ENCODE measurements at places on chromosomes 6 and 20.

DNA sequence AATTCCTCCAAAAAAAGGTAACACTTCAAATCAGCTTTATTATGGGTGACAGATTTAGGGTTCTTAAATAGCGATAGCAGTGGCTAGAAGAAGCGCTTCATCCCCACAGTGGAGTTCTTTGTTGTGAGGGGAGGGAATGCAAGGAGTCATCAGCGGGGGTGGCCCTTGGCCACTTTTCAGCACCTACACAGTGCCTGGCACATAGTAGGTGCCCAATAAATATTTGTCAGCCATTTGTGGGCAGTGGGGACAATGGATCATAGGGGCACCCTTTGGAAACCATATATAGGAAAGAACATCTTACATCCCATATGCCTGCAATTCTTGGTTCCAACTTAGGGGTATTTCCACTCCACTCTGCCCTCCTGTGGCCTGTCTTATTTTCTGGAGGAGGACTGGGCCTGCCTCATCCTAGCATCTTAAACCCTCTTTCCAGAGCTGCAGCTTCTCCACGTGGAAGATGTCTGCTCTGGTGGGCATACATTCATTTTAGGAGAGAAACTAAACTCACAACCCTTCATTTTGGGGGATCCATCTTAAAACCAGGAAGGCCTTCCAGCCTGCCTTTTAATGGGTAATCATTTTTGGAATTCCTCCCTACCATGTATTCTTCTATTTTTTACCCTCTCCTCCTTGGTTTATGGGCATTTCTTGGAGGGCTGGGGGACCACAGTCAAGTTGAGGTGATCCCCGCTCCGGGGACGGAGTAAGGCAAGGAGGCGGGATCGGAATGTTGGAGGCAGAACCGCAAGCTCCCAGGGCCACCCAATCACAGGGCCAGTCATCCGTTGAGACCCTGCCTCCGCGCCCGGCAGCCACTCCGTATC is 2.6 kb upstream of the GPSM3 start:
- no peak for DNase-seq

DNA sequence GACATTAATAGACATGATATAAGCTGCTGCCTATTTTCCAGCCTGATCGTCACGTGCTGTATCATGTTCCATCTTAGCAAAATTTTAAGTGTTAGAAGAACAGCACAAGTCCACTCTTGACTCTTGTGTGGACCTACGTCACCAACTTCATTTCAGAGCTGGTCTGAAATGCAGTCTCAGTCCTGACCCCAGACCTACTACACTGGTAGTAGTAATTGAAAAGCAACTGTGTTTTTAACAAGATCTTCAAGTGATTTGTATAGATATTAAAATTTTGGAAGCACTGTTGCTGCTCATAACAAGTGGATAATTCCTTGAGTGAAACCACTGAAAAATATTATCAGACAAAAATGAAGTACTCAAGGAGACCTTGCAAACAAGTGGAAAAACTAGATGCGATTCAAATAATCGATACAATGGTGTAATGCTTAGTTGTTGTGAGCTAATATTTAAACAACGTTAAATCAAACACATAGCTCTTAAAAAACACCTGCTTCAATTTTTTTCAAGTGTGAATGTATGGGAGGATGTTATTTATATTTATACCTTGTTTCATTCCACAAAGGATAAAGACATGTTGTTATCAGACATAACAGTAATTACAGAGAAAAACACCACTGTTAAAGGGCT is 110.9 kb upstream of the JAG1 start:
- DNase-seq = no peak

DNA sequence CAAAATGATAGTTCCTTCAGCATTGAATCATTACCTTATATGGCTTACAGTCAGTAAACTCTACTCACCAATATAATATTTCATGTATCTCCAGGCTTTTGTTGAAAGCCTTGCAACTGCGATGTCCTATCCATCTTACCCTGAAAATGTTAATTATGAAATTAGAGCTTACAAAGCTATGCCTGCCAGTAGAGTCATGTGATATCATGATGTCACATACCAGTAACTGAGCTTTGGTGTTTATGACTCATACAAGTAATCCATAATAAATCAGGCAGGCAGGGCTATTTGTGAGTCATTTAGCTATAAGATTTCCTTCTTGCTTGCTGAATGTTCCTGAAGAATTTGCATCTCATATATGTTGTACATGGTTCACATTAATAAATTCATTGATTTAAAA is 44.9 kb upstream of the FAM83B start:
- DNase-seq = no peak

DNA sequence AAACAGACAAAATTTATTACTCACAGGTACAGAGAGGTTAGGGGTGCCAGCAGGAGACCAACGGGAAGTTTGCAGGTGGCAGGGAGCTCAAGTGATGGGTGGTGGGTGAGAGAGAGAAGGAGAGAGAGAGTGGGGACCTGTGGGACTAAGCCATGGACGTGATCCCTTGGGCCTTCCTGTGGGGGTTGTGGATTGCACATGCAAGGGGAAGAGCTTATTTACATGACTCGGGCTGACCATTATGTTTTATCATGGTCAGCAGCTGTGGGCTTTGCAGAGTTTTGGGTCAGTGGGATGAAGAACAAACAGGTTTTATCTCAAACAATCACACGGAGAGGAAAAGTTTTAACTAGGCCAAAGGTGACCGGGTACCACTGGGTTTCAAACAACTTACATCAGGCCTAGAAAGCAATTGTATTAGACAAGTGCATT is 156.2 kb upstream of the EXOC2 start:
- no peak for DNase-seq

- no peak for DNase-seq
Measured at GRCh38 chr6:14075095-14075503, 42.5 kb upstream of the CD83 start.

DNA sequence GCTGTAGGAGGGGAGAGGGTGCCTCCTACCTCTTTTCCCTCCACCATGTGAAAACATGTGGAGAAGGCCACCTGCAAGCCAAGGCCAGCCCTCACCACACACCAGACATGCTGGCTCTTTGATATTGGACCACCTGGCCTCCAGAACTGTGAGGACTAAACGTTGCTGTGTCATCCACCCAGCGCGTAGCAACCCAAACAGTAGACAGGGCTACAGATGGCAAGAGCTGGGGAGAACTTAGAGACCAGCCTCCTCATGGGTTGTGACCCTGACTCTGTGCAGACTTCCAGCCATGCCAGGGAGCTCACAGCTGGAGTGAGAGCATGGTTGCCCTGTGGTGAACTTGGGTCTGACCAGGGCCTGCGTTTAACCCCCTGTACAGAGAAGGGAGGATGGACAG is 195.9 kb upstream of the CST7 start:
- no peak for DNase-seq

DNA sequence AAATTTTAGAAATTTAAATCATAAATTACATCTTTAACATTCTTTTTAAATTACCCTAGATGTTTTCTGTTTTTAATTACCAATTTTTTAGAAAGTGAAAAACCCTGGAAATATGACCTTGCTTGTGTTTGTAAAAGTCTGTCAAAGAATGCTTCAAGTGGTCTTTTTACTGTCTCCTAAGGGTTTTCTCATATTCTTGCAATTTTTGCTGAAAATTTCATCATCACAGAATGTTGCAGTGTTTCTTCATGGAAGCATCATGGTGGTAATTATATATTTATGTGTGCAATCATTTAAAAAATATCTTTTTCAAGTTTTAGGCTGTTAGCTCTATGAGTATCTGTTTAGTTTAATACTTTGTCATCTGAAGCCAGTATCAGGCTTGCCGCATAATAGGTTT is 178.2 kb downstream of the HDGFL1 start:
- no peak for DNase-seq

GRCh38 chr6:89311853-89312531 is 3.1 kb downstream of the GABRR2 start:
- DNase-seq = no peak

DNA sequence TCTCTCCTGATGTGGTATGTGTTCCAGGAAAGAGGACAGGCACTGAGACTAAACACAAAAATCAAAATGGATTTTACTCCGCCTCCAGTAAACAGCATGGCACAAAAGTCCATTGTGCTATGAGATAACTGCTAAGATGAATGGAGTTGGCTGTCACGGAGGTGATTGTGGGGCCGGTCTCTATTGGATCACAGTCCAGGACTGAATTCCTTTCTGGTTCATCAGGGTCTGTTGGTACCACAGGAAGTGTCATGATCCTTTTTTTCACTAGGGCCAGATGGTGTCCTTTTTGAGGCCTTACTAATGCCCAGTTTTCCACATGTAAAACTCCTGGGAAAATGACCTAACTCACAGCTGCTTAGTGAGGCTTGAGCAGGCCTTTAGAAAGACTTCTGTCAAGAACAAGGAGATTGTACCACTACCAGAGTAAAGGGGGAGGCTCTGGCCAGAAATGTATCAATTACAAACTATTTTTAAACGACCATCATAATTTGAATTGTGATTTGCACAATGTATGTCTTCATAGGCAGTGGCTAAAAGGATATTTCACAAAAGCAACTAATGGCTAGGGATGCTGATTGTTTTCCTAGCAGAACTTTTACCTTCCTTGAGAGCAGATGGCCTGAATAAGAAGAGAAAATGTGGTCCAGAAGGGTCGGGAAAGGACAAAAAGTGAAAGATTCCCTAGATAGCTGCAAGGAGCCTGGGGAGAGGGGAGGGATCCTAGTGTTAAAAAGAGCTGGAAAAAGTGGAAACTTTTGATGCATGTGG is 192.2 kb upstream of the POU3F2 start:
- DNase-seq = no peak

DNA sequence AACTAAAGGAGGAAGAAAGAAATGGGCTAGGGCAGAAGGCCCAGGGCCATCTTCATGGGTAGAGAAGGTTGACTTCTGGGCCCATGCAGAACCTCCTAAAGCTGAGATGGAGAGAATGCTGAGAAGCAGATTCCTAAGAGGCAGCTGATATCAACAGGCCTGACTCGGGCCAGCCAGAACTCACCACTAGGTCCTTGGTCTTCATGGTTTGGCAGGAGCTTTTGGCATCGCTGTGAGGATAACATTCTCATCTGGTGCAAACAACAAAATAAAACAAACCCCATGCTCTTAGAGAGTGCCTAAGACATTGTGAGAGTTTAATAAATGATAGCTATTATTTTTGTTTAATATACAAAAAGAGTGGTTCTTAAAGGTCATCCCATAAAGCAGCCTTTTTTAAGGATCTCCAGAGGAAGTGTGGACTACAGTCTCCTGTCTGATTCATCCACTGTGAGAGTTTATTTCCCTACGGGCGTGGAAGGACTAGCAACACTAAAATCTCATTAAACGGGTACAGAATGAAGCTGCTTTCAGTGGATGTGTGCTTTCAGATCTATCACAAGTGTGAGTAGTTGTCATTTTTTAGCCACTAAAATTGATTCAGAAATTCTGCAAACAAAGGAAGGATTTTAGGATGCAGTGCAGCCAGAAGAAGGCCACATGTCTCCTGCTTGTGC is 160.0 kb downstream of the PLCB4 start:
- no peak for DNase-seq

- peak; percentile 85 for DNase-seq
Measured at GRCh38 chr6:29752451-29753308, 29.4 kb downstream of the HLA-F start.

DNA sequence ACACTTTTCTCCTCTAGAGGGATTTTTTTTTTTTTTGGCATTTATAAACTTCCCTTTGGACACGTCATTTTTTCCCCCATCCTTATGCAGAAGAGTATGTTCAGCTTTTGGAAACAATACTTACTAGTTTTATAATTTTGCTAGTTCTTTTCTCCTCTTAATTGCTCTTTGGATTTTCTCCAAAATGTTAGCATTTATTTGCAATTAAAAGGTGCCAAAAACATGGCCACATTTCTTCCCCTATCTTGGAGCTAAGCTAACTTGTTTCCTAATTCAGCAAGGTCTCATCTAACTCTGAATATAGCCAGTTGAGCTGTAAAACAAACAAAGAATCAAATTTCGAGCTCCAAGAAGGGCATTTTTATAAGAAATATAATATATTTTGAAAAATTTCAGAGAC is 39.2 kb upstream of the RNF182 start:
- DNase-seq = no peak

- no peak for DNase-seq
Measured at GRCh38 chr6:6592826-6593475, 4.4 kb downstream of the LY86 start.

GRCh38 chr6:111871725-111872400 is 1.4 kb downstream of the FYN start:
- no peak for DNase-seq

- DNase-seq = no peak
Measured at GRCh38 chr6:75296811-75297779, 12.5 kb upstream of the TMEM30A start.

- DNase-seq = peak; percentile 7
Measured at GRCh38 chr6:34531580-34532201, 24.4 kb downstream of the SPDEF start.

DNA sequence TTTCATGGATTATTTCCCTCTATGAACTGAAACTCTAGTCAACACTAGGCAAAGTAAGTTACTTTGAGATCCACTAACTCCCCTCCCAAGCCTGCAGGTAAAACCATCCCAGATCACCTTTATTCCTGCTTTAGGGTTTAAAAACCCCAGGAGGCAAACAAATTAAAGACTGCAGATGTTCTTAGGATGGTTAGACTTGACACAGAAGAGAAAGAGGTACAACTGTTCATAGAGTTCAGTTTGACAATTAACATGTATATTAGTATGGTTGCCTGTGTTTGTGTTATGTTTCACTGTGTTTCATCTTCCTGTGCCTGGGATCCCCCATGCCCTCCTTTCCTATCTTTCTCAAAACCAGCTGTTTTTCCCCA is 53.5 kb downstream of the RREB1 start:
- no peak for DNase-seq
